ENCODE measurements at places on chromosomes 1 and 21.

- DNase-seq: no peak
These were observed 40.3 kb downstream of the LRRC8C start for GRCh38 chr1:89673251-89673650.

DNA sequence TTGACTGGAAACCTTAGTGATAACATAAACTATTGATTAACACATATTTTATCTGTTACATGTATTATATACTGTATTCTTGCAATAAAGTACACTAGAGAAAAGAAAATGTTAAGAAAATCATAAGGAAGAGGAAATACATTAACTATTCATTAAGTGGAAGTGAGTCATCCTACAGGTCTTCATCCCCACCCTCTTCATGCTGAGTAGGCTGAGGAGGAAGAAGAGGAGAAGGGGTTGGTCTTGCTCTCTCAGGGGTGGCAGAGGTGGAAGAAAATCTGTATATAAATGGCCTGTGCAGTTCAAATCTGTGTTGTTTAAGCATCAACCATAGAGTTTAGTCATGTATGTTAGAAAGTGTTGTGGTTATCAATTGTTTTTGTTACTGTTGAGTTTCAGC lies 66.1 kb upstream of the CHODL start:
- DNase-seq: no peak

DNA sequence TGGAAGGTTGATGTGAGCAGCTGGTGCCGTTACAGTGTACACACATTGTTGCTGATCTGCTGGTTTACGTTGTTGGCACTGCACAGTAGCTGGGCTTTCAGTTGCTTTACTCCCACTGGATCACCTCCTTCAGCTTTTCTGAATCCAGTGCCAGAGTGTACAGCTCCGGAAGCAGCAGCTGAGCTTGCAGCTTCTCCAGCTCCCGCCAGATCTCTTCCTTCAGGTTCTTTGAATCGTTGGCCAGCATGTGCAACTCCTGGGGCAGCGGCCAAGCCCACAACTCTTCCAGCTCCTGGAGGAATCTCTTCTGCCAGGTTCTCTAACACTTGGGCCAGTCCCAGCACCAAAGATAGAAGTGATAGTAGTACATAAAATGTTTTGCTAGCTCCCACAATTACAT lies 149.7 kb upstream of the RRP15 start:
- DNase-seq: no peak

GRCh38 chr1:197902131-197902453 lies 338 bp upstream of the C1orf53 start:
- no peak for DNase-seq

DNA sequence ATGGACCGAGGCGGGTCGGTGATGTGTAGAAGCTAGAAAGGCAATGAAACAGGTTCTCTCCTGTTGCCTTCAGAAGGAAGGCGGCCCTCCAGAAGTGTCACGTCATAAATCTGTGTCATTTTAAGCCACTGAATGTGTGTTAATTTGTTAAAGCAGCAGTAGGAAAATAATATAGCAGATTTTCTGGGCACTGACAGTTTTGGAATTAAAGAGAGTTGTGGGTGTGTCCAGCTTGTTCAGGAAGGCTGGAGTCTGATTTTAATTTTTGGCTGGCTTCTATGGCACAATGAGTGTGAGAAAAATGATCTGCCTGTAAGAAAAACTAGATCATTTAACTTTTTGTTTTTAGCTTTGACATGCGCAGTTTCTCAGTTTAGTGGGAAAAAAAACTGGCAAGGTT lies 177.3 kb downstream of the EDEM3 start:
- DNase-seq: no peak

- DNase-seq: no peak
These were observed 30.5 kb upstream of the AHCYL1 start for GRCh38 chr1:109954041-109954512.

- DNase-seq: no peak
These were observed 39.9 kb upstream of the KRTAP19-8 start for GRCh38 chr21:31078216-31078615.

DNA sequence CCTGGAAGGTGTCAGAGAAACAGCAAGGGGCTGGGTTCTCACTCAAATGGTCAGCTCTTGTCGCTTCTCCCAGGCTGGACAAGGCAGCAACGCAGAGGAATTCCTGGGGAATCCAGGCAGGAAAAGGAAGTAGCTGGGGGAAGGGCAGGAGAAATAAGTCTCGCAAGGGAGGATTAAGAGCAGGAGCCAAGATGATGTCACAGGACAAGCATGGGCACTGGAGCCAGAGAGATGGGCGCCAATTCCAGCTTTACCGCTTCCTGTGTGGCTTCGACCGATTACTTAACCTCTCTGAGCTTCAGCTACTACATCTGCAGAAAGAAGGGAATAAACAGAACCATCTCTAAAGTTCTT lies 70.5 kb downstream of the SSBP3 start:
- DNase-seq: peak; percentile 85

GRCh38 chr1:227903614-227904501 lies 43.9 kb downstream of the WNT9A start:
- DNase-seq: no peak

DNA sequence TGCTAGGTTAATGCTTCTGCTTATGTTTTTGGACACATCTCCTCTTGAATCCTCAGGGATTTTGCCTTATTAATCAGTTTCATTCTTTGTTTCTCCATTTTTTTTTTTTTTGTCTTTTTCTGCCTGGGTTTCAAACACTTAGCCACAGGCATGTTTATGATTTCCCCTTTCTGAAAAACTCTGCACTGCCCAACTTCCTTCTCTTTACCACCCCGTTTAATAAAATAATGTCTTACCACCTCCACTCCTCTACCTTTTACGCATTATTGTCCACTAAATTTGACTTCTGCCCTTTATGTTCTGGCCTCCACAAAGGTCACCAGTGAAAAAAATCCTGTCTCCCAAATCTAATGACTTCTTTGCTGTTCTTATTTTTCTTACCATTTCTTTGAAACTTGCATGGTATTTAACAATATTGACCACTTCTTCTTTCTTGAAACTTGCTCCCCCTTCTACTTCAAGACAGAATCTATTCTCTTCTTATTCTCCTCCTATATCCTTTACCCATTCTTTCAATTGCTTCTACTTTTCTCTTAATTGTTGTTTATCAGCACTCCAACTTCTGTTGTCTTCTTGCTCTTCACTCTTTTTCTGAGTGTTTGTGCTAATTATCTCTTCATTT lies 150.3 kb downstream of the TNFSF18 start:
- no peak for DNase-seq

DNA sequence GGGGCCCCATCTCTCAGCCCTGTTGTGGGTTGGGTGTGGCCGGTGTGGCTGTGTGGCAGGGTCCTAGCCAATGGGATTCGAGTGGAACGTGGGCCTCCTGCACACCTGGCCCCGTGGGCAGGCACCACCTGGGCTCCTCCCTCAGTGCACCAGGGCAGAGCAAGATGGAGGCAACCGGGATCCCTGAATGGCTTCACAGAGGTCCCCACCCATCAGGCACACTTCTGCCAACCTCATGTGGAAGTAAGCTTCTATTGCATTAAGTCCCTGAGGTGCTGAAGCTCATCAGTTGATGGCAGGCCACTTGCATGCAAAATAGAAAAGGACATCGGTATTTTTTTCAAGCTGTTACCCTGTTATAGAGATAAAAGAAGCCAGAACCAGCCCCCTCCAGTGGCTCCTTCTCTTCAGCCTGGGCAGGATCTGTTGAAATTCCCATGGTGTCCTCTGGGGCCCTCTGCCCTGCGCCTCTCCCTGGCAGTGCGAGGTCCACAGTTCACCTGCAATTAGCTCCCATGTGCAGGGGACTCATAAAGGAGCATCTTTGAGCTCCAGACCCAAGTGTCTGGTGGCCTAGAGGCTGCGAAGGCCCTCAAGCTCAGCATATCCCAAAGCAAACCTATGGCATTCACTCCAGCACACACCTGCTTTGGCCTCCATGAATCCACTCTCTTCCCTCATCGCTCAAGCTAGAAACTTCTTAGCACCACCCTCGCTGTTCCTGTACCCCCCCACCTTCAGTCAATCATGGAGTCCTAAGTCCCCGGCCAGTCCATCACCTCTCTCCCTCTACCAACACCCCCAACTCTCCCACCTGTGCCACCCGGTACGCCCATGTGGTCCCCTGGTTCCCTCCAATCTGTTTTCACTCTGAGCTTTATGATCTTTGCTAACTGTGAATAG lies 2.1 kb upstream of the SLC45A1 start:
- DNase-seq: no peak

GRCh38 chr21:28100366-28100765 lies 892.3 kb downstream of the LTN1 start:
- DNase-seq: no peak

DNA sequence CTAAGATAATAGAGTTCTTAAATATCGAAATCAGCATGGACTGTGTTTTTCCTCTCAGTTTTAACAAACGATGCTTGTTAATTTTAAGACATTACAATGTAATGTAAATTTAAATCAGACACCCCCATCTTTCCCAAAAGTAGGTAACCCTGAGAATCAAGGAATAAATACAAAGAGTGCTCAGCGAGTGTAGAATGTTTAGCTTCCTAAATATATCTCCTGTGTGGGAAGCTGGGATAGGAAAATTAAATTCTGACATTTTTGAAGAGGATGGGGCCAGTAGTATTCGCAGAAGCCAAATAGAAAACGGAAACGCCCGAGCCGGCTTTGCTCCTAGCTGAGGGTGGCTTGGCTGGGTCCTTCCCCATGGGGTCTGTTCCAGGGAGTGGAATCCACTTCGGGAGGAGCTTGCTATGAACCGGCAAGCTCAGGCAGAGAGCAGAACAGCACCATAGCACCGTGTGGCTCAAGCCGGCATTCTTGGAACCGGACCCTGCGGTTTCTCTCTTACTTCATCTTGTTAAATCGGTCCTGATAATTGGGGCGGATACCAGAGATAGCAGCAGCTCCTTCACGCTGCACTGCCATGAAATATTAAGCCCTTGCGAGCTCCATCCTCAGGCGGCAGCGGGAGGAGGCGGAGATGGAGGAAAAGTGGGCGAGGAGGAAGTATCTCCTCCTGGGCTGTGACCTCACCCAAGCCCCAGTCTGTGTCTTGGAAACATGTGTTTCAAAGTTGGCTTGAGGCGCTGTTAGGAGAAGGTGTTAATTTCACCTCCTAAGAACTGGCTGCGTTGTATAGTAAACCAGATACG lies 24.9 kb downstream of the MAP3K7CL start:
- DNase-seq: peak; percentile 81

GRCh38 chr1:179822065-179822464 lies 55.5 kb downstream of the TOR1AIP2 start:
- no peak for DNase-seq
